GM23248 (cell line): ENCODE measurements at places on chromosomes 2 and 18. TPM values are rescaled to one million over a fixed set of nuclear protein-coding genes. Genes with fewer than 3 reads are reported as not detected.

OSR1 gene
- total RNA-seq: 9.1 and 16.9 TPM in 2 replicates

EPB41L3 gene
- 19.2 and 22.2 TPM in 2 replicates for total RNA-seq

GRCh38 chr18:10131081-10131459 lies 217.3 kb downstream of the VAPA start:
- H3K36me3 ChIP-seq: no peaks in the 10 kb centered on the region
- H3K27me3 ChIP-seq: no peaks in the 10 kb centered on the region
- no peak for DNase-seq
- no peak overlapping the region for H3K27ac ChIP-seq
- no peaks in the 10 kb centered on the region for H3K4me1 ChIP-seq

DNA sequence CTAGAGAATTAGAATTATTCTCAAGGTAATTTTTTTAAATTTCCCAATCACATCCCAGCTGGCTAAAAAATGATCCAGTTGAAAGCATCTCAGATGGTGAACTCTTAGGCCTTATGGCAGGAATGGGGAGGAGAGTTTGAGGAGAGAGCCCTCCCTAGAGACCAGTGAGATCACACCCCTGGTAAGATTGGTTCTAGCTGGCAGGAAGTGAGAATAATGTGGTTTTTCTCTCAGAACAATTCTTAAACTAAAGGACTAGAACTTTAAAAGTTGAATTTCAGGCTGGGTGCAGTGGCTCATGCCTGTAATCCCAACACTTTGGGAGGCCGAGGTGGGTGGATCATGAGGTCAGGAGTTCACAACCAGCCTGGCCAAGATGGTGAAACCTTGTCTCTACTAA lies 120.2 kb downstream of the MYO3B start:
- H3K36me3 ChIP-seq: no peaks in the 10 kb centered on the region
- H3K4me1 ChIP-seq: no peaks in the 10 kb centered on the region

- H3K4me3 ChIP-seq: no peak overlapping the region
- no peaks in the 10 kb centered on the region for H3K4me1 ChIP-seq
- no peaks in the 10 kb centered on the region for H3K27me3 ChIP-seq
These were observed 135.8 kb downstream of the TCF4 start for GRCh38 chr18:55452123-55452611.

DNA sequence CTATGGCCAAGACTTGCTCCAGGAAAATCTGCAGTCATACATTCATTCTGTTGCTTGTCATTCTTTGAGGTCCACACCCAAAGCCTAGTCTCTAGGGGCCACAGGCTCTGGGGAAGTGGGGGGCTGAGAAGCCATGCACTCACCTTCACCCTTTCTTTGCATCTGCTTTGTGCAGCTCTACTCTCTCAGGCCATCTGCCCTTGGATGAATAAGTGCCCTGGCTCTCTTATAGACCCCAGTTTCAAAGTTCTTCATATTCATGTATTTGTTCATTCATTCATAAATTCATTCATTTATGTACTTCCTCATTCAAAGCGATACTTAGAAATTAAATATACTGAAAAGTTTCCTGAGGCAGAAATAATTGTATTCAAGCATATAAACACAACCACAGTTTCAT lies 130.3 kb upstream of the FAM98A start:
- no peak for DNase-seq
- H3K4me3 ChIP-seq: no peak overlapping the region
- no peaks in the 10 kb centered on the region for H3K27me3 ChIP-seq
- no peaks in the 10 kb centered on the region for H3K36me3 ChIP-seq

GRCh38 chr18:74251297-74252038 lies 40.3 kb downstream of the CYB5A start:
- H3K27ac ChIP-seq: peak overlapping the region; percentile 41
- peaks cover 30% of the 10 kb centered on the region for H3K4me1 ChIP-seq
- H3K36me3 ChIP-seq: no peaks in the 10 kb centered on the region

- no peaks in the 10 kb centered on the region for H3K4me1 ChIP-seq
- H3K27me3 ChIP-seq: no peaks in the 10 kb centered on the region
- no peaks in the 10 kb centered on the region for H3K36me3 ChIP-seq
- no peak overlapping the region for H3K27ac ChIP-seq
These were observed 69.8 kb upstream of the SCN7A start for GRCh38 chr2:166563894-166564293.

DNA sequence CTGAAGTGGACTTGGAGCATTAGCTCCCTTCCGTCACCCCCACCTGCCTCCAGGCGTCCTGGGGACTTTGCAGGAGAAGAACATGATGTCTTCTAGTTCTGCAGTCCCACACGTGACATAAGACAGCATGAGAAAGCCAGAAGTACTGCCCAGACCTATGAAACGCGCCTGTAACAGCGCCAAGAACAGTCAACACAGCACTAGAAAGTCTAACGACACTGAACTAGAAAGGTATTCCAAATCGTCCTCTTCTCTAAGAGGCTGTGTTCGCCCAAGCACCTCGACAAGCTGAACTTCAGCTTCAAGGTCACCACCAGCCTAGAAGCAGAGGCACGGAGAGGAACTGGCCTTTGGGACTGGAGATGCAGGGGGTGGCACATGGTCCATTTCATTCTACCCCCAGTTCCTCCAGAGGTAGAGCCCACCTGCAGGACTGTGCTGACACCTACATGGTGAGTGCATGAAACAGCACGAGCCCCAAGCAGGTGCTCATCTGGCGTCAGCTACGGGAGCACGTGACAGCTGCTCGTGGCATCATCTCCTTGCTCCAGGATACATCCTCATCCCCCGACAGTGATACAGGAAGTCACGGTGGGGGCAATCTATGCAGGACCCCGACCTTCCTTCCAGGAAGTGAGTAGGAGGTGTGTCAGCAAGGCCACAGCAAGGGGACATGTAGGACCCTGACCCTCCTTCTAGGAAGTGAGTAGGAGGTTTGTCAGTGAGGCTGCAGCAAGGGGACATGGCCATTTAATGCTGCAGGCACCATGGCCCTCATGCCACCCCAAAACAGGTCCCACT lies 3.7 kb downstream of the HDAC4 start:
- DNase-seq: no peak
- H3K27ac ChIP-seq: no peak overlapping the region
- no peaks in the 10 kb centered on the region for H3K36me3 ChIP-seq
- H3K4me1 ChIP-seq: peaks cover 16% of the 10 kb centered on the region

DNA sequence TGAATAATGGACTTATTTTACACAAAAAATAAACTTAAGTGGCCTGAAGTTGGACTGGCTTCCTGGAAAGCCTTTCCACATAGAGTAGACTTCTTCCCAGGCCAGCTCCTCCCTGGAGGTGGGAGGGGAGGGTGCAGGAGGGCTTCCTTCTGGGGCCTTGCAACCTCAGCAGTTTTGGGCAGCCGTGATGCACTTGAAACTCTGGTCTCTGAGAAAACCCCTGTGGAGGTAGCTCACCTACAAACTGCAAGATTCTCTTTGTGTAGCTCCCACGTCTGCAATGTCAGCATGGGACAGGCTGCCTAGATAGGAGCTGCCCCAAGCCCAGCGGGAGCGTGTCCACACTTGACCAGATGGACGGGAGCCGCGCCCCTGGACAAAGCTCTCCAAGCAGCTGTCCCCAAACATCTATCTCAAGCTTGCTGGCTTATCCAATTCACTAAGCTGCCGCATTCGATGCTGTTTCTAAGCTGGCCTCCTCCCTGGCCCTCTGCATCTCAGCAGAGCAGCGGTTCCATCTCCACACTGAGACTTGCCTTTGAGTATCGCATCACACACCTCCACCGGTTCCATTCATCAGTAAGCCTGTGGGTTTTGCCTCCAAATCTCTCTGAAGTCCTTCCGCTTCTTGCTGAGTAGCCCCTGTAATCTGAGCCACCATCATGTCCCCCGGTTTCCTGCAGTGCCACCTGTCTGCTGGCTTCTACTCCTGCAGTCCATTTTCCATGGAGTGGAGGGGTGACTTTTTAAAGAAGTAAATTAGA lies 1.6 kb upstream of the LPIN1 start:
- peak; percentile 45 for DNase-seq
- no peaks in the 10 kb centered on the region for H3K27me3 ChIP-seq
- H3K36me3 ChIP-seq: no peaks in the 10 kb centered on the region
- H3K4me3 ChIP-seq: peak overlapping the region; percentile 57
- H3K4me1 ChIP-seq: peaks cover 6% of the 10 kb centered on the region; the same call in 1 of the 2 replicates
